Choroid plexus epithelial cell (primary cell): ENCODE measurements at places on chromosomes 3 and 15.

GRCh38 chr3:126104742-126105605, 21.1 kb upstream of the SLC41A3 start:
- no peak for DNase-seq

GRCh38 chr3:172174513-172175253, 135.3 kb downstream of the FNDC3B start:
- DNase-seq, result peak; percentile 66

DNA sequence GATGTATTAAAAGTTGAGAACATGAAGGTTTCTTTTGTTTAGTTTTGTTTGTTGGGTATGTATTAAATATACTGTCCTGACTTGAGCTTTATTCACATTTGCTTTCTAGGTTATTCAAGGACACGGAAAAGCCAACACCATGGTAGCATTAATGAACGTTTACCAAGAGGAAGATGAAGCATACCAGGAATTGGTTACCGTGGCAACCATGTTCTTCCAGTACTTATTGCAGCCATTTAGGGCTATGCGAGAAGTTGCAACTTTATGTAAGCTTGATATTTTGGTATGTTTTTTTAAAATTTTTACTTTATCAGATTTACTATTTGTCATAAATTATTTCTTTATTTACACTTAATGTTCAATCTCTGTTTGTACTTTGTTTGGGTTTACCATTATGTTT, 3.6 kb downstream of the WHAMM start:
- DNase-seq, result no peak

DNA sequence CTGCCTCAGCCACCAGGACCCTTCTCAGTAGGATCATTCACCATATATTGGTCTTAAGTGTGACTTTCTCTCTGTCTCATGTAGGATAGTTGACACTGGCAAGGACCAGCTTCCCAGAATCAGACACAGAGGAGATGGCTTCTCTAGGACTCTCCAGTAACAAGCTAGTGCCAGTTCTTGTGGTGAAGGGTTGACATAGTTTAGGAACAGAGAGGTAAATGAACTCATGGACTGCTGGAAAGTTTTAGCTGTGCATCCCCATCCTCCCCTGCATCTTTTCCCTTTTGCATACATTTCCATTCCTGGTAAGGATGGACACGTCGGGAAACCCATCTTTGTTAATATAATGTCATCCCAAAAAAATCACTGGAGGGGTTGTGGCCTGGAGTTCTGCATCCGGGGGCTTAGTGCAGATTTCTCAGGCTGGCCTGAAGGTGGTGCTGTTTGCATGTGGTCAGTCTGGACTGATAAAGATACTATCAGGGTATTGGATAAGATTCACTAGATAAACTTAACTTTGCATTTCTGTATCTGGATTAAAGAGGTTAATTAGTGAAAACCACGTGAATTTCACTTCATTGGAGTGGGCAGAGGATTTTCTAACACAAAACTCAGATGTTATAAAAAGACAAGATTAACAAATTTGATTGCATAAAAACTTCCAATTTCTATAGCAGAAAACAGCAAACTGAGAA, 110.8 kb downstream of the TBC1D2B start:
- DNase-seq, result peak; percentile 75

DNA sequence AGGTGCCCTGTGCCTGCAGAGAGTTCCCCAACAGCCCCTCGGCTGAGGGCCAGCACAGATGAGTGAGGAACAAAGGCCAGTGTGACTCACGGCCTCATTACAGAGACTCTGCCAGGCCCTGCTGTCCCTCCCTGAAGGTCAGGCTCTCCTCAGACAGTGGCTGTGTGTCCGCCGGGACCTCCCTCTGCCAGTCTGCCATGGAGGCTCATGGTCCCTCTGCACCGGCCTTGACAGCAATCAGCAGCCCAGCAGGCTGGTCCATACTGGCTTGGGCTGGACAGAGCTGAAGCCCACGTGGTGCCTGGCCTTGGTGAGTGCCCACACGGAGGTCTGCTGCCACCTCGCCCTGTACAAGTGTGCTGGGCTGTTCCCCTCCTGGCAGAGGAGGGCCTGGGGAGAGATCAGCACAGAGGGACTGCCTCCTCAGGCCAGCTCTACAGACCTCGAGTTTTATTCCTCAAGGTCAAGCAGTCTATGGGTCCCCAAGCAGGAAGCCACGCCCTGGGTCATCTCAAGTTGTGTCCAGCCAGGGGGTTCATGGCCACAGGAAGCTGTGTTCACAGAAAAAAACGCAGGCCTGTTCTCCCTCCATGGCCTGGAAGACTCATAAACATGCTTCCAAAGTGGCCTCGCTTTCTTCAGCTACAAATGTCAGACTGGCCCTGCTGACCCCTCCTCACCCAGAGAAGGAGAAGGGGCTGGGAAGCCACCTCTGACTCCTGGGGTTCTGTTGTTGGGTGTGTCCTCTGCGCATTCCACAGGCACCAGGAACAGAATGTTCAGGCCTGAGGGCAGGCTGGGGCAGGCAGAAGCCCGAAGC, 27.0 kb downstream of the SLC41A3 start:
- DNase-seq, result no peak

DNA sequence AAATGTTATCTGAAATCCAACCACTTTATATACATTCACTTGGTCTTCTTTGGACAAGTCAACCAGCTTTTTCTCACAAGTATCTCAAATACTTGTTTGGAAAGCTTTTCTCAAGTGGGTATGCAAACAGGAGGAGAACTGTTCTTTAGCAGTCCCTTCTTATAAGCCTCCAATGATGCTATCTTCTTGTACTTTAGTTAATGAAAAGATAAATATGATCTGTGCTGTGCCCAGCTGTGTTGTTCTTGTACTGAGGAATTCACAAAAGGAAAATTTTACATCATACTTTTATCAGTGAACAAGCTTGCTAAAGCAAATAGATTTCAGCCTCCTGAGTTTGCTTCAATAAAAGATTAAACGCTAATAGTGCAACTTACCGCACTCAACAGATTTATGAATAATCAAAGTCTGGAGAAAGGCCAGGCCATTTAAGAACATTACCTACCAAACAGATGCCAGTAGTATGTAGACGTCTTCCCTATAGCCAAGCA, 395.2 kb downstream of the MECOM start:
- DNase-seq, result no peak
